Stimulated activated CD4-positive, alpha-beta T cell treated with anti-CD3 and anti-CD28 coated beads, Interleukin-15, amount 100 ng/mL, for 1 hour (primary cell): ENCODE measurements at places on chromosomes 3 and 15.

DNA sequence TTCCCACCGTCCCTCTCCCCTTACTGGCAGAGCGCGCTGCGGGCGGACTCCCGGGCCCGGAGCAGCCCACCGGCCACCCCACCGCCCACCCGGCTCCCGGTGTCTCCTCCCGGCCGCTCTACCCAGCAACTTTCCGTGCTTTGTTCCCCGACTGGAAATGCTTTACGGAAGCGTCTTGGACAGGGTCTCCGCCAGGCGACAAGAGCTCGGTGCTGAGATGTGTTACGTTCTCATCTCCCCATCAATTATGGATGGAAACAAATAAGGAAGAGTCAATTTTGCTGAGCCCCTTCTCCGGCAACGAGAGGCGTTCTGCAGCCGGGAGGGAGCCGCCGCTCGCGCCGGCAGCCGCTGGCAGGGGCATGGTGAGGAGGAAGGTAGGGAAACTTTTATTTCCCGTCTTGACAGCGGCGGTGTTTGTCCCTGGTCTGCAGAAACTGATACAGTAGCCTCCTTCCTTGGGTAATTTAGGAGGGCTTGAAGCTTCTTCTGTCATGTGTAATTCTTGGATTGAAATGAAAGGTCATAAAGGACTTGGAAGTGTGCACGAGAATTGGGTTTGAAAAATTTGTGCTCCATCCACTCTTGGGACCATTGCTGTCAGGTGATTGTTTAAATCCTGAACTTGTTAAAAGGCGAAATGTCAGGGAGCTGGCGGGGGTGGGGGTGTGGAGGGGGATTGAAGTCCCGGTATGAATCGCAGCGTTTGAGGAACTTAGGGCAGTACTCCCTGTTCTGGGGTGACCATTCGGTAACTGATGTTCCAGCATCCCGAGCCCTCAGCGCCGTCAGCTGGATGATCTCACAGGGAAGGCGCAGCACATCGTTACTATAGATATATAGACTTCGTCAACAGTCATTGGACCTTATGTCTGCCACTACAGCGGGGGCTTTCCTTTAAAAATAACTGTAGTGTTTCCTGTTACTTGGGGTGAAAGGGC lies 1.5 kb downstream of the SEMA6D start:
- no peak for DNase-seq

DNA sequence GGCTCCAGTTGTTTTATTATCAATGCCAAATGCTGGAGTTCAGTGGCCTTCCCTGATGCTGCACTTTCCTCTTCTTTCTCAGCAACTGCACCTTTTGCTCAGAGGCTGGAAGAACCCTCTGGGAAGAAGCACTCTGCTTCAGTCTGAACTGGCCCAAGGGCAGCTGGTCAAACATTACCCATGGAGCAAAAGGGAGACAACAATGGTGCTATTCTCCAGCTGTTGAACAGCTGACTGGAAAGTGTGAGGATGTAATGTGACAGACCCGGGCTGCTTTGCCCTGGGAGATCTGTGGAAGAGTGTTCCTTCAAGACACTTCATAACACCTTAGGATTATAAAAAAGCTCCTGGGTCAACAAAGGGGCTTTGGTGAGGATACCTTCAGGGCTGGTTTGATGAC lies 84.9 kb downstream of the EPHB1 start:
- DNase-seq, result no peak

GRCh38 chr15:93265111-93265556 lies 176.1 kb upstream of the RGMA start:
- no peak for DNase-seq

GRCh38 chr15:83449250-83449671 lies 2.1 kb downstream of the SH3GL3 start:
- no peak for DNase-seq

DNA sequence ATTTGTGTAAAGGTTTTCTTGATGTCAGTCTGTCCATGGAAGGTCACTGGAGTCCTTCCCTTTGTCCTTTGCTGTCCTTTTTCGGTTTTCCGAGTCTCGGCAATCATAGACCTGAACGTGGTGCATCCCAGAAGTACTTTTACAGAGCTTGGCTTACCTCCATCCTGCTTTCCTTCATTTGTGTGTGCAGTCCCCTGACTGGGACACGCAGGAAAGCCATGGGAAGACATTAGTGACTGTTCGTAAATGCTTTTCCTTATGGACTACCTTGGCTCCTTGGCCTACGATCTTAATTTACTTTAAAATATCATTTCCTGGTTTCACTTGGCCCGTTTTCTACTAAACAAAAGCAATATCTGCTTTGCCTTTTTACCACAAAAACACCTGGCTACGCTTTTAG lies 328.4 kb upstream of the RARB start:
- no peak for DNase-seq

- no peak for DNase-seq
Observed at GRCh38 chr15:89864958-89865739, 28.6 kb downstream of the AP3S2 start.

DNA sequence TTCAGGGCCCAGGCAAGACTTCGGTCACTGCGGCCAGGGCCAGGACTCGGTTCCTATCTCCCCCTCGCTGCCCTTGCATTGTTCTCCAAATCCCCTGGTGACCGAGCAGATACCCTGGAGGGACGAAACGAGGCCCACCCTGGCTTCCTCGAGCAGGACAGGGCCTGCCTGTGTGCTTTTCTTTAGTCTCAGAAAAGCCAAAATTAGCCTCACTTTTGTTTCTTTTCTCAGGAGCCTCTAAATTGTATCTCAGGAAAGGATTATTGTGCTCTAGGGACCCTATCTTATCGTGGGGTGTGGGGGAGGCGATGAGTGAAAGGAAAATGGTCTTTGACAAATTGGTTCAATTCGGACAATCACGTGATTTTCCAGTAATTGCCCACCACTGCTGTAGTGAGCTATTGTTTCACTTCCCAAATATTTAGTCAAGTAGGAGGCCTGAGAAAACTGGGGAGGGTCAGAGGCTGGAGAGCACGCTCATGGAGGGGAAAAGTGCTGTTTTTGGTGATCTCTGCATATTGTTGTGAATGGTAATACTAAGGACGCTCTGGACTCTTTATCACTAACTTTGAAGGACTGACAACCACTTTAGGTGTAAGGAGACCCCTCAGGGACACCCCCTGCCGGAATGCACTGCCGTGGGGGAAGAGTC lies 61.6 kb downstream of the TMEM44 start:
- DNase-seq, result no peak

DNA sequence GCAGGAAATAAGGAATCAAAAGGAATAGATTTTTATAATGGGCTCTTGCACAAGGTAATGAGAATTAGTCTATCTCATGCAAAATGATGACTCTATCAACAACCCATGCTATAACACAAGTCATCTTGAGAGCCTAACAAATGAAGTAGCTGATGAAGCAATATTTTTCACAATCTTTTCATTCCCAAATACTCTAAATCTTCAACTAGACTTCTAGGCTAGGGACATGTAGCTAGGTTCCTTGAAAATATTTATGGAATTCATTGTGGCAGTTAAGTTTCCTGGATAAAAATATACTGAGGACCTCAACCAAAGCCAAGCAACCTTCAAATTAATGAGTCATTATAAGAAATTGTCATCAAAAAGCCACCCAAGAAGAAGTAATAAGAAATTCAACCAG lies 55.4 kb downstream of the DCBLD2 start:
- no peak for DNase-seq

DNA sequence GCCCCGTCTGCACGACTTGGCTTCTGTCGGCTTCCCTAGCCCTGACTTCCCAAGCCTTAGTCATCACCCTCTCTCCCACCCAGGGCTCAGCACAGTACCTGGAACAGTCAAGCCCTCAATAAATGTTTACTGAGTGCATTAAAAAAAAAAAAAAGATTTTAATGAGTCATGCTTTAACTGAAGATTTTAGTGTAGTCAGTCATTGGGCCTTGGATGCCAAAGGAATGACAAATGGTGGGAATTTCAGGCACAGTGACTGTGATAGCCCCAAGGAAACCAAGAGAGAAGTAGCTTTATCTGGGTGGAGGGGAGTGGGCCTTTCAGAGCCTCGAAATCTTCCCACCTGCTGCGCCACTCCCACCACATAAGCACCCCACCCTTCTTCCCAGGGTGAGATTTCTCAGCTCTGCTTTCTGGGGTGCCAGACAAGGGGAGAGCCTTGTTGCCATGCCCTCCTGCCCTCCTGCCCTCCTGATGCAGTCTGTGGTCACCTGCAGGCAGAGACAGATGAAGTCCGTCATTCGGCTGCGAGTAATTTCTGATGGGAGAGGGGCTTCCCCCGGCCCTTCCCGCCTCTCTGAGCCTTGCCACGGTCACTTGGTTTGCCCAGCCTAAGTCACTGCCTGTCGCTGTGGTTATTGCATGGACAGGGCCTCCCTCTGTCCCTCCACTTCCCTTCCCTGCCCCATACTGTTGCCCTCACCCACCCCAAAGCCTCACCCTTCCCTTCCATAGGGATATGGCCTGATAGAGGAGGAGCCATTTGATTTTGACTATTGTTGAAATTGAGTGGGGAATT lies 41.8 kb downstream of the SMAD3 start:
- DNase-seq, result no peak

GRCh38 chr3:5068531-5069050 lies 53.5 kb upstream of the ARL8B start:
- DNase-seq, result no peak

DNA sequence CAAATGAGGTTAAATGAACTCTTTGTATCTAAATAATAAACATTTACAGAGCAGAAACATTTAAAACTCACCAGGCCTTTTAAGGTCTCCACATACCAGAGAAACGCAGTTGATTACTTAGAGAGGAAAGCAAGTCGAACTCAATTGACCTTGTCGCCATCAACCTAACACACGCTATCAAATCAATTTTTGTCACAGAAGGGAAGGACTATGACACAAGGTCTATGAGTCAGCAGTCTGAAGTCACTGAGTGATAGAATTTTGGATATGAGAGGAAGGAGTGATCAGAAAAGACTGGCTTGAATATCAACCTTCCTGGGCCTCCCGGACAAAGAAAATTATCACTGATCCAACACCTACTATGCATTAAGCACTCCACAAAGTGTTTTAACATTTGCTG lies 514.4 kb upstream of the ZNF385D start:
- no peak for DNase-seq

DNA sequence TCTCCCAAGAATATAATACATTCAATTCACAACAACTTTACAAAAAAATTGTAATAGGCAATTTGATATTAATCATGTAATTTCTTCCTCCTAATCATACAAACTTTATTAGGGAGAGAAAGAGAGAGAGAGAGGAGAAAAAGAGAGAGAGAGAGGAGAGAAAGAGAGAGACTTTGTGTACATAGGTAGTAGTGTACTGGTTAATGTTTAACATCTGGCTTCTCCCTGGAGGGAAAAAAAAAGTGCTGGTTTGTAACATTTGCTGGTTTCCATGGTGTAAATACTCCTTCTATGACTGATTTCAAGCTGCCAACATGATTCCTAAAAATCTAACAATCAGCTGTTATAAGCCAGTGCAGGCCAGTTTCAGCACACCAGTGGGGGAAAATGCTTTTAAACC lies 98.0 kb upstream of the ARHGEF26 start:
- DNase-seq, result no peak

DNA sequence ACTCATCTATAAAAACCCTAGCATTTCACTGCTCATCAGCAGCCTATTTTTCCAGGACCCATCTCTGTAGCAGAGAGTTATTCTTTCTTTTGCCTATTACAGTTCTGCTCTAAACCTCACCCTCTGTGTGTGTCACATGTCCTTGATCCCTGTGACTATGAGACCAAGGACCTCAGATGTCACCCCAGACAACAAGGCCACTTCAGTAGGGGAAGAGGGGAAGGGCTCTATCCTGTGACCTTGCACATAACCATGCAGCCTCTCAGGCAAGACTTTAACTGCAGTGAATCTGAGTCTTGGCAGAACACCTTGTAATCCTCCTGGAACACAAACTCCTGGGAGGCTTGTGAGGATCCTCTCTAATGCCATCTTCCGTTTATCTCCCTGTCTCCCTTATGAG lies 4.4 kb upstream of the ZNF589 start:
- DNase-seq, result no peak

- no peak for DNase-seq
Observed at GRCh38 chr15:98537516-98538060, 110.8 kb upstream of the IGF1R start.

- no peak for DNase-seq
Observed at GRCh38 chr15:23648920-23649515, 1.4 kb upstream of the MAGEL2 start.

- no peak for DNase-seq
Observed at GRCh38 chr15:81540909-81541308, 166.9 kb upstream of the TMC3 start.

DNA sequence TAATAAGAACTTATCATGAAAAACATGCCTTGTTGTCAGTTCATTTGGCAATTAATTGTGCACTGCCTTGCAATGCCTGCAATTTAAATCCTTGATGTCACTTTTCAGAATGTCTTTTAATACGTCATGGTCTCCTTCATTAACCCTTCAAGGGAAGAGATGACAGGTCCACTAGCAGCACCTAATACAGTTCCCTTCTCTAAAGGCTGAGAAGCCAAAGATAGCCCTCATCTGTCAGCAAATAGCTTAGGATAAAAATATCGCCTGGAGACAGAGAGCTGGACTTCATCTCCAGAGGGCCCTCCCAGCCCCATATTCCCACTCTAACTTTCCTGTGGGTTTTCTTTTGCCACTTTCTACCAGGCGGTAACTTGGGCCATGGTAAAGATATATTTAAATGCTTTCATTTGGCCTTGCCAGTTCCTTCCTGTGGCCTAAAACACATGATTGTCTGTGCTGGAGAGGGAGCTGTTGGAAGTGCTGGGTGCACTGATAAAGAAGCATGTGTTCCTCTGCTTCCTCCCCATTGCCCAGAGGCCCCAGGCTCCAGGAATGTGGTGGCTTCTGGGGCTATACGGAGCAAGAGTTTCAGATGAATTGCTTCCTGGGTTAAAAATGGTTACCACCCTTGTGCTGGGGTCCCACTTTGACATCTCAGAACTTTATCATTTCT lies 76.3 kb upstream of the UMPS start:
- DNase-seq, result no peak

DNA sequence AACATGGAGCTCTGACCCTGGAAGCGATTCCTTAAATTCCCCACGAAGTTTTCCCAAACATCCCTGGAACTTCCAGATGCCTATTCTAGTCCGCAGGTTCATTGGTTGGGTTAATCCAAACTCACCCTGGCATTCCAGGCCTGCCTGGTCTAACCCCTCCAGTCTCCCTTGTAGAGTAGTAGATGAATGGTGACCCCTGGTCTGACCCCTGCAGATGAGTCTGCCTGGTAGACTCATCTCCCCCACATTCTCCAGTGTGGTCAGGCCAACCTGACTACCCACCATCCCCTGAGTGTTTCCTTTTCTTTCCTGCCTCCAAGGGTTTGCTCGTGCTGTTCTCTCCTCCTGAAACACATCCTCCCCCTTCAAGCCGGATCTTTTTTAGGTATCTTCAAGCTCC lies 10.8 kb upstream of the HRH1 start:
- DNase-seq, result no peak
